Brain (organoid and tissue), 16 donors: ENCODE measurements at places on chromosomes 11 and 22. TPM values are rescaled to one million over a fixed set of nuclear protein-coding genes. Genes with fewer than 3 reads are reported as not detected.

The LRRC4C gene
- polyA plus RNA-seq = 3.5 TPM

The IGF2 gene
- 11.4 TPM for polyA plus RNA-seq

The SCGB1D2 gene
- polyA plus RNA-seq = 5.1 TPM

The CARD16 gene
- polyA plus RNA-seq = 1.7 TPM

The IRAG1 gene
- polyA plus RNA-seq = 10.8 TPM

The CDHR5 gene
- polyA plus RNA-seq = not detected

The KCNJ1 gene
- not detected for polyA plus RNA-seq

The TNNT3 gene
- 0.58 TPM for polyA plus RNA-seq

The SEPTIN3 gene
- 289 TPM for polyA plus RNA-seq

The SLC5A4 gene
- polyA plus RNA-seq = not detected

The NLRP14 gene
- not detected for polyA plus RNA-seq

The KRTAP5-11 gene
- not detected for polyA plus RNA-seq

The DDX25 gene
- polyA plus RNA-seq = 17.7 TPM

The RRP8 gene
- 12.9 TPM for polyA plus RNA-seq

The CASP1 gene
- polyA plus RNA-seq = 1.8 TPM

The CEND1 gene
- 105 TPM for polyA plus RNA-seq

The HEPHL1 gene
- polyA plus RNA-seq = not detected

The SLC43A3 gene
- 7.4 TPM for polyA plus RNA-seq

The PDE2A gene
- 26.1 TPM for polyA plus RNA-seq

The ENTHD1 gene
- not detected for polyA plus RNA-seq

The C11orf91 gene
- polyA plus RNA-seq = not detected

The CARD18 gene
- polyA plus RNA-seq = not detected

The TMEM258 gene
- 370 TPM for polyA plus RNA-seq

The RPL3 gene
- 2,313 TPM for polyA plus RNA-seq

The C11orf97 gene
- polyA plus RNA-seq = not detected

The ART5 gene
- polyA plus RNA-seq = 0.85 TPM

The C11orf24 gene
- 23.2 TPM for polyA plus RNA-seq

The OR52N1 gene
- polyA plus RNA-seq = not detected

The MOV10L1 gene
- 0.58 TPM for polyA plus RNA-seq

The OR8A1 gene
- not detected for polyA plus RNA-seq

The CBLIF gene
- polyA plus RNA-seq = not detected

The XPNPEP3 gene
- 4.1 TPM for polyA plus RNA-seq

The CNTF gene
- polyA plus RNA-seq = 1.1 TPM

The OR5P2 gene
- polyA plus RNA-seq = not detected
